ENCODE measurements at places on chromosomes 4 and X.
A peak's percentile ranks its signal among the peaks of the same experiment; 100 is the strongest.

DNA sequence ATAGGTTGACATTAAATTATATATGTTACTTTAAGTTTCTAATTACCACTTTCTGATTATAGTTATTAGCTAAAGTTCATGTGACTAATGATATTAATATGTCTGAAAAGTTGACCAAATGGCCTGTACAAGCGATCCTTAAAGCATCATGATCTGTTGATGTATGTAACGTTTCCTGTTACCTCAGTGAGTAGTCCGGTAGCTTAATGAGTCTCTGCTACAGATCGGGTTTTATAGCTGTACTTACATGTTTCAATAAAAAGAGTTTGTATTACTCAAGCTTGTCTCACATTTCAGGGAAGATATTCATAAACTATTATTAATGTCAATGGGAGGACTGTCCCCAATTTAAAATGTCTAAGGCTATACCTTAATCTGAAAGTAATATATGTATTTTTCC is 246.3 kb downstream of the PPP3CA start:
- DNase-seq: no peak

DNA sequence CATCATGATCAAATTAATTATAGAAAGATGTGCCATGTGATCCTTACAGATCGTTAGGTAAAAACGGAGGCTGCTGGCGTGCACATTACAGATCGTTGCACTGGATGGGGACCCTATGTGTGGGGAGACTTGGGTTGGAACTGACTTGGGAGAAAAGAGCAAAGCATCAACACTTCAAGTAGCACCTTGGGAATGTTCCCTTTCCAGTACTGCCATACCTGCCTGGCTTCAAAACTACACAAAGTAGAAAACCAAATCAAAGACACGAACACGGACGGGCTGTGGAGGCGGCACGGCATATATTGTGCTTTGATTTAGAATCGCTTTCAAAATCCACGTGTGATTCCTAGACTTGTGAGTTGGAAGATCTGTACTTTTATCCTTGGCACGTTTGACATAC is 898 bp downstream of the CMC4 start:
- no peak for DNase-seq

- no peak for DNase-seq
Measured at GRCh38 chr4:175787948-175788347, 24.1 kb downstream of the GPM6A start.

- no peak for DNase-seq
Measured at GRCh38 chr4:94566420-94566819, 114.7 kb downstream of the PDLIM5 start.

GRCh38 chrX:78109458-78109857 is 5.4 kb downstream of the PGK1 start:
- no peak for DNase-seq

DNA sequence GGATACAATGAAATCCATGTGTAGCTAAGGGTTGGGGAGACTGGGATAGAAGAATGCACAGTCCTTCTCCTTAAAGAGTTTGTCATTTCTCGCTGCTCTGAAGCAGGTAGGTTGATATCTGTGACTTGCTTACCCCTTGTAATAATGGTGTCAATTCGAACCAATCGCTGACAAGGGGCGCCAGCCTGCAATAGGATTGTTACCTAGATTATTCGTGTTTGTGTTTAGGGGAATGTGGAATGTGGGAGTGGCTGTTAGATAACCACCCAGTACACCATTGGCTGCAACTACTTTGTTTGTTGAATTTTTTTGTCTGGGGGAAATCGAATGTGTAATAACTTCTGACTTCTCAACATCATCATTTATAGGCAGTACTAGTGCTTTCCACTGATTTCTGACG is 141.6 kb downstream of the LARP7 start:
- DNase-seq: no peak

DNA sequence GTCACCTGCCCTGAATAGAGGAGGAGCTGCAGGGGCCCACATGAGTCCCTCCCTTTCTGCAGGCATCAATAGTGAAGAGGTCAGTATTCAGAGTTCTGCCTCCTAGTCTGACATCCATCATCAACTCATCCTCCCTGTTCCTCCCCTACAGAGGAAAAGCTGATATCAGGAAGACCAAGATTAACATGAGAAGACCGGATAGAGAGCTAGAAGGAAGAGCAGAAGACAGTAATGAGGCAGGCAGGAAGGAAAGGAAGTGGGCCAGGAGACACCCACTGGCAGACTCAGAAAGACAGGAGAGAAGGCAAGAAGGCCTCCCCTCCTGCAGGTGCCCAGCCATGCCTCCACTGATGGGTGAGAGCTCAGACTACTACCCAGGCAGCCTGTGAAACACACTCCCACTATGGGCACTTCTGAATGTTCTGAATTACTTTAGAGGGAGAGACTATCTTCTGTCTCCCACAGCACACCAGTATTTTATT is 74.6 kb downstream of the CC2D2A start:
- DNase-seq: no peak

DNA sequence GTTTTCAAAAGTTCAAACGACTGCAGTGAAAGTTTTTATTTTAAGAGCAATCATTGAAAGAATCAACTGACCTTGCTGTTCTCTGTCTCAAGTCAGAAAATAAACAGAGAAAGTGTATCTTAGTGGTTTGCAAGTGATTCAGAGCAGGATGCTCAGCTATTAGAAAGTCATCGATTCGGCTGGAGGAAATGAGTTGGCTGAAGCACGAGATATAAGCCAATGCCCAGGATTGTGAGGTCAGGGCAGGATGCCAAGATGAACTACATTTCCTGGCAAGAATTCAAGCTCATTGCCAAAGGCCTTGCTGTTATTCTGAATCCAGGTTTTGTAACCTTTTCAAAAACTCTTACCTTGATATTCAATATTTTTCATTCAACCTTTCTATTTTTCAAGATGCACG is 541.4 kb upstream of the BOD1L1 start:
- DNase-seq: peak; percentile 1

GRCh38 chr4:188015025-188015940 is 19.7 kb downstream of the ZFP42 start:
- DNase-seq: no peak

GRCh38 chr4:150354214-150354796 is 227.6 kb upstream of the MAB21L2 start:
- DNase-seq: no peak

GRCh38 chr4:38935391-38936073 is 67.9 kb downstream of the FAM114A1 start:
- no peak for DNase-seq

DNA sequence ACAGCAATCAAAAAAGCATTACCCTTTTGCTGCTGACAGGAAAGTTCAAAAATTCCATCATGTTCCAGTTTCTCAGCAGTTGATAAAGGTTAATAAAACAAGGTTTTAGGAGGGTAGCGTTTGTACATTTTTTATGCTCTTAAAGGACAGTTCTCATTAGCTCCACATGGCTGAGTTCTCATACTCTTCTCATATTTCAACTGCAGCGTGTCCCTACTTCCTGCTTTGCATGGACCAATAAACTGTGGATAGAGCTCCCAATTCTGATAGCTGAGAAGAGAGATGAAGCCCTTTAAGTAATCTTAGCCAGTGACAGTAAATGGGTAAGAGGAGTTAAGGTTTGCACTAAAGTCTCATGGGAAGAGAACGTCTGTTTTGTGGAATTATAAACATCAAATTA is 53.5 kb downstream of the SPANXA2 start:
- DNase-seq: no peak

DNA sequence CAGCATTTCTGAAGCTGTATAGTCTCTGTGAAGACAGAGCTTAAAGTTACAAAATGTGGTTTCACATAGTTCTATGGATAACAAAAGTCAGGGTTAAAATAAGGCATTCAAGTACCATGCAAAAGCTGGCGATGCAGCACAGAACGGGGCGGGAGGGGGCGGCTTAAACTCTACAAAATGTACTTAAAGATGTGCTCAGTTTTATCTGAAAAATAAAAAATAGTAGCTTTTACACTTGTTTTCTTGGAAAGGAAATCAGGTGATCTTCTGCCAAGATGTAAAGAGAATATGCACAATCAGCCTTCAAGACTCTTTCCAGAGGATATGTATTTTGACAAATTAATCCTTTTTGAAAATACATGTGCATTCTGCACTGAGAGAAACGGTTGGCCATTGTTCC is 301.7 kb upstream of the EMCN start:
- DNase-seq: no peak

DNA sequence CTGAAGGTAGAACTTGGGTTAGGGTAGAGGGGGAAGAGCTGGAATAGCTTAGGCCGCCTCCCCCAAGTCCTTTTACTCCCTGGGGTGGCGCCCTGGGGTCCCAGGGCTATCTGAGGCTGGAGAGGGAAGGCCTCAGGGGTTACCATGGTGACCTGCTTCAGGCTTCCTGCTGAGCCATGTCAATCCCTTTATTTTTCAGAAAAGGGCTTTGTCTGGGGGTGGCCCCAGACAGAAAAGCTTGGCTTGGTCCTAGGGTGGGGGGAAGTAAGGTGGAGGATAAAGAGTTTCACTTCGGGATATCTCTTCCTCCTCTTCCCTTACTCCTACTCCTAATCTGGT is 6.3 kb downstream of the EFNB1 start:
- DNase-seq: no peak

- no peak for DNase-seq
Measured at GRCh38 chr4:184417802-184418511, 56.4 kb downstream of the IRF2 start.

DNA sequence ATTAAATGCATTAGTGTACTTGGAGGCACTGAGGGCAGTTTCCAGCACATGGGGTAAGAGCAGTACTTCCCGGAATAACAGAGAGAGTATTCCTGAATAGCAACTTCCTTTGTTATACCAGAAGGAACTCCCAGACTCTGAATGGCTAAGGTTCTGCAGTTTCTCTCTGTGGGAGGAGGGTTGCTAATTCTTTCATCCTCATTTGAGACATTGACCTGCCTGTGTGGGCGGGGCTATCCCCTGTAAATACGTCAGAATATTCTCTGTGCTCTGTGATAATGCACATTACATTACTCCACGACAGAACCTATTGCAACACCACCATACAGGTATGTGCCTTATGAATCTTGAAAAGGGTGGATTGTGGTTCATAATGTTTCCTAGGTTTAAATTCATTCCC is 52.7 kb downstream of the SPINK2 start:
- DNase-seq: no peak

- no peak for DNase-seq
Measured at GRCh38 chr4:140718241-140718952, 37.8 kb downstream of the TBC1D9 start.

GRCh38 chr4:46258431-46258830 is 131.5 kb downstream of the GABRA2 start:
- DNase-seq: no peak

GRCh38 chrX:9132036-9132638 is 98.2 kb upstream of the FAM9B start:
- no peak for DNase-seq

- no peak for DNase-seq
Measured at GRCh38 chr4:90184560-90184959, 57.4 kb downstream of the CCSER1 start.

GRCh38 chrX:70470850-70471289 is 26.2 kb downstream of the DLG3 start:
- DNase-seq: no peak

- DNase-seq: no peak
Measured at GRCh38 chr4:108950158-108950915, 187.5 kb upstream of the ETNPPL start.

DNA sequence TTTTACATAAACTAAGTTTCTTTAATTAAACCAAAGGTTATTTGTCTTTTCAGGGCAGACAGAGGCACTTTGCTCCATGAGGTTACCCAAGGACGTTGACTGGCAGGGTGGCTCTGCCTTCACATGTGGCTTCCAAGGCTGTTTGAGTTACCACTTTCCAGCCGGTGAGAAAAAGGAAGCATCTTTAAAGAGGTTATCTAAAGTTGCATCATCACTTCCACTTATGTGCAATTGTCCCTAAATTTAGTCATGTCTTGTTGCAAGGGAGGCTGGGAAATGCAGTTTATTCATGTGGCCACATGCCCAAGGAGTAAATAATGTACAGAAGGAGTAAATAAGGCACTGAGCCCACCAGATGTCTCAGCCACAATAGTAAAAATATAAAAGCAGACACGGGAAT is 29.0 kb upstream of the RAP1GDS1 start:
- no peak for DNase-seq

DNA sequence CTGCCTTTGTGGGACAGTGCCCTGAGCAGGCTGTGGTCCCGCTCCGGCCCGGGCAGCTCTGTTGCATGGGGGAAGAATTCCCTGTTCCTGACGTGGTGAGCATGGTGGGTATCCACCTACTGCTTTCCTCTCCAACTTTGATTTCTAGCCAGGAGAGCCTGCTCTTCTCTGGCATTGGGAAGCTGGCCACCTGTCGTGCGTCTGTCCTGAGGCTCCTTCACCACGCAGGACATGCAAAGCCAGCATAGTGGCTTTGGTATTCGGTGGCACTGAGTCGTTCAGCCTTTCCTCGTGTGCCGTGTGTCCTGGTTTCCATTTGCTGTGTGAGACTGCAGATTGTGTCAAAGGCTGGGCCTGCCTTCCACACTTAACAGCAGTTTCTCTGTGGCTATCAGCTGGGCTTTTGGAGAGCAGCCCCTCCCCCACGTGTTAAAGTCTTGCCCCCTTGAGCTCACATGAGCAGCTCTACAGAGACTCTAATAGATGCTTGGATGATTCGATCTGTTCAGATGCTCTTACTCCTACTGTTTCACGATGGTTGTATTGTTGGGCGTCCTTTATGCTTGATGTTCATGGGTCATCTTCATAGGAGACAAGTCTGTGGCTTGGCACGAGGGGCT is 46.3 kb upstream of the CLCN4 start:
- no peak for DNase-seq

DNA sequence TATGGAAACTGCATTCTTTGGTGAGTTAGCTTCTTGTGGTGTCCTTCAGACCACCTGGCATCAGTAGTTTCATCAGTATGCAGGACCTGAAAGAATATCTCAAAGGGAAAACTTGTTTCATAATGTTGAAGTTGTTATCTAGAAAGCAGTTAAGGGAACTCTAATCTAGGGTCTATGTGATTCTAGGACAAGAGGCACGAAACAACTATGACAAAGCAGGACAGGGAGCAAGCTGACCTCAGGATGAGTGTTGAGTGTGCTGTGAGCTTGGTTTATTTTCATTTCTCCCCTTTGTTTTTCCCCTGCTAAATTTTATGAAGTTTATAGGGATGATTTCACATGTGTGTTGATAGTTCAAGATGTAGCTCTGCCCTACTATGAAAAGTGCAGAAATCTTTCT is 65.7 kb downstream of the MXRA5 start:
- DNase-seq: no peak

GRCh38 chrX:71636438-71637252 is 18.3 kb upstream of the CXCR3 start:
- no peak for DNase-seq

GRCh38 chrX:16125520-16126149 is 2.3 kb downstream of the GRPR start:
- DNase-seq: no peak

GRCh38 chrX:95640226-95640625 is 1044.4 kb upstream of the DIAPH2 start:
- no peak for DNase-seq
